Activated T-helper 2 cell treated with anti-CD3 and anti-CD28 coated beads, Interferon-gamma antibody, Interleukin-2, Interleukin-4, amounts not matched to agents 10 μg/mL and 5 μg/mL and 100 μg/mL, durations not matched to agents 14 hours and 24 hours and 36 hours (primary cell): ENCODE measurements at places on chromosomes 2 and 18.

GRCh38 chr18:78542204-78542603, 437.4 kb upstream of the SALL3 start:
- no peak for DNase-seq
- no peak overlapping the region for H3K27ac ChIP-seq
- no peak overlapping the region for H3K4me3 ChIP-seq
- H3K4me1 ChIP-seq: no peaks in the 10 kb centered on the region
- H3K27me3 ChIP-seq: no peaks in the 10 kb centered on the region

GRCh38 chr2:76180676-76181075, 470.0 kb upstream of the GCFC2 start:
- H3K27ac ChIP-seq: no peak overlapping the region
- H3K27me3 ChIP-seq: no peaks in the 10 kb centered on the region
- DNase-seq: no peak

DNA sequence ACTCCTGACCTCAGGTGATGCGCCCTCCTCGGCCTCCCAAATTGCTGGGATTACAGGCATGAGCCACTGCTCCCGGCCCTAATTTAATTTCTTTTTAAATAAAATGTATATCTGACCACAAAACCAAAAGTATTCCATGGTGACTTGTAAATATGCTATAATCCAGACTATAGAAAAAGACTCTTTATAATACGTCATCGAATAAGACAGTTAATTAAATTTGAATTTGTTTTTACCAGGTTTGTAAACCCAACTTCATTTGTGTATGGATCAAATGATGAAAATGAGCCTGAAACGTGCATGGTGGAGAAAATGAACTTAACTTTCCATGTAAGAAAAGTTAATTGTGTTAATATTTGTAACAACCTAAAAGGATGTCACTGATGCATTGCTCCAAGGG, 69.9 kb downstream of the ITGA4 start:
- H3K4me3 ChIP-seq: no peak overlapping the region
- H3K4me1 ChIP-seq: peaks cover 6% of the 10 kb centered on the region
- no peak overlapping the region for H3K27ac ChIP-seq
- no peak for DNase-seq

GRCh38 chr2:150207979-150208378, 279.5 kb downstream of the RND3 start:
- no peak overlapping the region for H3K4me3 ChIP-seq
- no peaks in the 10 kb centered on the region for H3K27me3 ChIP-seq
- H3K27ac ChIP-seq: no peak overlapping the region
- no peaks in the 10 kb centered on the region for H3K36me3 ChIP-seq

DNA sequence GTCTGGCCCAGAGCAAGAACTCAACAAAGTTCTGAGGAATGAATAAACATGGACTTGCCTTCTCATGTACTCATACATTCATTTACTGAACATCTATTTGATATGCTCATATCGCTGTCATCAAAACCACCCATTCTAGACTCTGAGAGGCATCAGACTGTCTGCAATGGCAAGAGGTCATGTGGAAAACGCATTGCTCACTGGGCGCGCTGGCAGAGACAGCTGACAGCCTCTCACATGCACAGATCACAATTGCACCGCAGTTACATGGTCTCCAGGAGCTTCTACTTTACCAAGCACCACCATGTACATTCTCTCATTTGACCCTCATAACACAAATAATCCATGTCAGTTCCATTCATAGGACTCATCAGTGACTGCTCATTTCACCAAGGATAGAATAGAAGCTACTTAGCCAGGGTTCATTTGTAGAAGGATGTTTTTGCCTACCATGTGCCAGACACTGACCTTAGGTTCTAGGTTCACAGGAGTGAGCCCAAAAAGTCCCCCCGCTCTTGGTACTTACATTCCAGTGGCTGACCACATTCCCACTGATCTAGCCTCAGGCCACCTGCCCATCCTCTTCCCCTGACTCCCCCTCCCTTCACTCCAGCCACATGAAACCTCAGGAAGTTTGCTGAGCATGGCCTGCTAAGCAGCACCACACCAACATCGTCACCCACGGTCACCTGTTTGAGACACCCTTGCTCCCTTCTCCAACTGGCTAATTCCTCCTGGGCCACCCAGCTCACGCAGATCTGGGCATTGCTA, 6.1 kb downstream of the FAM124B start:
- H3K36me3 ChIP-seq: peaks cover 10% of the 10 kb centered on the region
- no peak for DNase-seq

DNA sequence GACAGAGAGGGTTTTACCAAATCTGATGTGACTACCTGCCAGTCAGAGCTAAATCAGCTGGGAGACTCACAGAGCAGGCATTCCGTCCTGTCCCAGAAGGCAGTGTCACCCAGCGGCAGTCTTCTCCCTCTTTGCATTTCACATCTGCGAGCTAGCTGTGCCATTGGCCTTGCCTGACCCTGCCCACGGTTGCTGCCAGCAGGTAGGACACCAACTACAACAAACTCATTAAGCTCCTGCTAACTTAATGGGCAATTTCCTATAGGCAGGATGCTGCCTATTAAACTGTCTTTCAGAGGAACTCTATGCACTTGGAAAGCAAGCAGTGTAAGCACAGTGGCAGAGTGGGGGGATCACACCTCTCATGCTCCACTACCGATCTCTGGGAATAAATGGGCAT, 116.4 kb upstream of the CAPN13 start:
- no peak overlapping the region for H3K4me3 ChIP-seq
- no peaks in the 10 kb centered on the region for H3K27me3 ChIP-seq
- no peaks in the 10 kb centered on the region for H3K4me1 ChIP-seq
- H3K27ac ChIP-seq: no peak overlapping the region

GRCh38 chr2:86375623-86376022, 38.2 kb upstream of the REEP1 start:
- H3K27me3 ChIP-seq: peaks cover 36% of the 10 kb centered on the region
- no peak overlapping the region for H3K4me3 ChIP-seq
- H3K36me3 ChIP-seq: no peaks in the 10 kb centered on the region
- H3K4me1 ChIP-seq: peaks cover 9% of the 10 kb centered on the region
